ENCODE measurements at places on chromosomes 13 and 19.

- no peak for DNase-seq
Observed at GRCh38 chr13:101535192-101535746, 82.8 kb downstream of the ITGBL1 start.

GRCh38 chr13:98174307-98174706 lies 2.8 kb downstream of the RNF113B start:
- no peak for DNase-seq

GRCh38 chr19:18422530-18423191 lies 3.5 kb downstream of the SSBP4 start:
- DNase-seq: no peak

DNA sequence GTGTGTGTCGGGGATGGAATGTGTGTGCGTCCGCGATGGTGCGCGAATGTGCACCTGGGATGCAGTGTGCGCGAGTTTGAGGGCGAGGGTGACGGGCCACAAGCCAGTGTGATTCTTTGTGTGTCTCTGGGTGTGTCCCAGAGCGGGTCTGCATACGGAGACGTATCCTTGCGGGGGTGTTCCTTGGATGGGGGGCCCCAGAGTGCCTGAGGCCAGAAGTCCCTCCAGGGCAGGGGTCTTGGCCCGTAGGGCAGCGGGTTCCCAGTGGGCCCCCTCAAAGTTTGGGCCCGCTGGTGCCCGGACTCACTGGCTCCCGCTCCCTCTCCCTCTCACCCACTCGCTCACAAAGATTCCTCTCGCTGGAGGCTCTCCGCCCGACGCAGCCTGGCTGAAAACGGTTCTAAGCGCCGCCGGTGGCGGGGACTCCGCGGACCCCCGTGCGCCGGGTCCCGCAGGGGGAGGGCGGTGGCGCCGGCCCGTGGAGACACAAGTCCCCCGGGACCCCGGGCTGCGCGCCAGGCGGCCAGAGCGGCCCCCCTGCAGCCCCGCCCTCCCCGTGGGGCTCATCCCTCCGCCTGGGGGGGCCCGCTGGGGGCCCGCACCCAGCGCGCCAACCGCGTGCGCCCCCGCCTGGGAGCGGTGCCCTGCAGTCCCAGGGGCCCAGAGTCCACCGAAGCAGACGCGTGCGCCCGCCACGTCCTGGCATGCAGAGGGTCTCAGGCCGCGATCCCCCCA lies 886 bp downstream of the CRLF1 start:
- no peak for DNase-seq

- no peak for DNase-seq
Observed at GRCh38 chr13:20997301-20998161, 63.9 kb downstream of the LATS2 start.

DNA sequence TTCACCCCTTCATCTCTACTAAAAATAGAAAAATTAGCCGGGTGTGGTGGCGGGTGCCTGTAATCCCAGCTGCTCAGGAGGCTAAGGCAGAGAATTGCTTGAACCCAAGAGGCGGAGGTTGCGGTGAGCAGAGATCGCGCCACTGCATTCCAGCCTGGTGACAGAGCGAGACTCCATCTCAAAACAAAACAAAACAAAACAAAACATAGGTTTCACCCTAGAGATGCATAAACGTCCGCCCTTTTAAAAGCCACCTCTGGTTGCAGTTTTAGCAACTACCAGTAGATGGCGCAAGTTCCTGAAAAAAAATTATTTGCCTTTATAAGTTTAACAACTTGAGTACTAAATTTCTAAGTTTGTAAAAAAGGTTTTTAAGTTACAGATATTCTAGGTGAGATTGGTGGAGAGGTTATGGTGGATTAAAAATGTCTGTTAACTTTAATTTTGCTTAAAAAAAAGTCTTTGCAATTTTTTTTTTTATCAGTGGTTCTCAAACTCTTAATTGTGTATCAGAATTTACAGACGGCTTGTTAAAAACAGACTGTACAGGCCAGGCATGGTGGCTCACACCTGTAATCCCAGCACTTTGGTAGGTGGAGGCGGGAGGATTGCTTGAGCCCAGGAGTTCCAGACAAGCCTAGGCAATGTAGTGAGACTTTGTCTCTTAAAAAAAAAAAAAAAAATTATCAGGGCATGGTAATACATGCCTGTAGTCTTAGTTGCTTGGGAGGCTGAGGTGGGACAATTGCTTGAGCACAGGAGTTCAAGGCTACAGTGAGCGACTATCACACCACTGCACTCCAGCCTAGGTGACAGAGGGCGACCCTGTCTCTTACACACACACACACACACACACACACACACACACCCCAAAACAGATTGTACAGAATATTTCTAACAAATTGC lies 42.1 kb downstream of the NAA16 start:
- DNase-seq: peak; percentile 68

- peak; percentile 23 for DNase-seq
Observed at GRCh38 chr19:51181913-51182419, 39.9 kb downstream of the SIGLEC7 start.

- DNase-seq: no peak
Observed at GRCh38 chr19:31330237-31330636, 19.0 kb downstream of the TSHZ3 start.

DNA sequence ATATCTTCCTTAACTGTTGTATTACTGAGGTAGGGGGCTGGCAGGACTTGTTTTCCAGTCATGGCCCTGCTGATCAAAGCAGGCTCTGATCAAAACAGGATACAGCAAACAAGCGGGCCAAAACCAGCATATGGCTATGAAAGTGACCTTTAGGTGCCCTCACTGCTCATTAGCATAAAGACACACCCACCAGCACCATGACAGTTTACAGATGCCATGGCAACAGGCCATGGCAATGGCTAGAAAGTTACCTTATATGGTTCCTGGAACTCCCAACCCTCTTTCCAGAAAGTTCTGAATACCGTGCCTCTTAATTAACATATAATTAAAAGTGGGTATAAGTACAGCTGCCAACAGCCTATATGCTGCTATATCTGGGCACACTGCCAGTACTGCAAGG lies 551.4 kb upstream of the SGCG start:
- DNase-seq: no peak

GRCh38 chr13:28485551-28485950 lies 9.4 kb downstream of the FLT1 start:
- DNase-seq: no peak

- no peak for DNase-seq
Observed at GRCh38 chr13:49499889-49500660, 4.3 kb downstream of the PHF11 start.

DNA sequence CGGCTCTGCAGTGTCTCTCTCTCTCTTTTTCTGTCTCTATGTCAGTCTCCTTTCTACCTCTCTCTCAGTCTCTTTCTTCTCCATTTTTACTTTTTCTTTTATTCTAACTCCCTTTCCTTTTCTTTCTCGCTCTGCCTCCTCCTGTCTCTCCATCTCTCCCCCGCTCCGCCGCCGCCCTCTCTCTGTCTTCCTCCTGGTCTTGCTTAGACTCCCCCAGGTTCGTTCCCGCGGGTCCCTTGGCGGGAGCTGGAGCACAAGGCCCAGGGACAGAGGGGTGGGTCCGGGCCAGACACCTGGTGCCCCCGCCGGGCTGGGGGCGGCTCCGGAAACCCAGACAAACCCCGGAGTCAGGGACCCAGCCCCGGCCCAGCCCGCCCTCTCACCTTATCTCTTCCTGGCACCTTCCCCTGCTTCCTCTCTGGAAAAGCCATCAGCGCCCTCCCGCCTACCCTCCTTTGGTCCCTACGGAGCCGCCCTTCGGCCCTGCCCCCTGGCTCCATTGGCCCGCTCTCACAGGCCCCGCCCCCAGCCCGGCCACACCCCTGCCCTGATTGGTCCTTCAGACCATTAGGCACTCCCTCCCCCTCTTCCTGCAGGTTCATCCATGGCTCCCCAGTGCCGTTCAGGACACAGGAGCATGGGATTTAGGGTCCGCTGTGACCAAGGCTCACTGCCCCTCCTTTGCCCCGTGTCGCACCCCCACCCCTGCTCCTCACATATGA lies 15.4 kb upstream of the NOP53 start:
- peak; percentile 87 for DNase-seq
